ENCODE measurements at places on chromosomes 1 and 21.

GRCh38 chr1:23567996-23568607, 8.8 kb upstream of the ID3 start:
- DNase-seq, result no peak

- DNase-seq, result peak; percentile 92
Observed at GRCh38 chr1:109399326-109399957, 1.7 kb upstream of the SORT1 start.

DNA sequence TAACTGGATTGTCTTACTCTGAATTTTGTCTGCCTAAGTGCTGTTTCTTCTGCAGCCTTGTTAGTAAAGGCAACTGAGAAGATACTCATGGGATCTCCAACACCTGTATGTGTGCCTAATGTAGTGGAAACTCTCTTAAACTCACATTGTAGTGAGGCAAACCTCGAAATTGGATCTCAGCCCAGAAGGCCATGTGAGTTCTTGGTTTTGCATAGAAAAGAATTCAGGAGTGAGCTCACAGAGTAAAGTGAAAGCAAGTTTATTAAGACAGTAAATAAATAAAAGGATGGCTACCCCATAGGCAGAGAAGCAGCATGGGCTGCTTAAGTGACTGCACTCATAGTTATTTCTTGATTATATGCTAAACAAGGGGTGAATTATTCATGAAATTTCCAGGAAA, 1344.7 kb downstream of the NCAM2 start:
- no peak for DNase-seq

- DNase-seq, result no peak
Observed at GRCh38 chr1:218728898-218729565, 383.9 kb downstream of the TGFB2 start.

GRCh38 chr1:82245345-82246014, 444.7 kb downstream of the ADGRL2 start:
- no peak for DNase-seq
